Foreskin keratinocyte (primary cell): ENCODE measurements at places on chromosomes 3 and 15. TPM values are rescaled to one million over a fixed set of nuclear protein-coding genes. Genes with fewer than 3 reads are reported as not detected.

The AZI2 gene
- polyA plus RNA-seq = 36.0 and 40.5 TPM in 2 replicates

The GXYLT2 gene
- 0.36 and 0.56 TPM in 2 replicates for polyA plus RNA-seq

The KLF15 gene
- 0.06 TPM in 1 of 2 replicates, not detected in the other for polyA plus RNA-seq

The GUCA1C gene
- polyA plus RNA-seq = 0.08 and 0.43 TPM in 2 replicates

- no peak for DNase-seq
Observed at GRCh38 chr15:39565851-39566250, 15.0 kb upstream of the THBS1 start.

DNA sequence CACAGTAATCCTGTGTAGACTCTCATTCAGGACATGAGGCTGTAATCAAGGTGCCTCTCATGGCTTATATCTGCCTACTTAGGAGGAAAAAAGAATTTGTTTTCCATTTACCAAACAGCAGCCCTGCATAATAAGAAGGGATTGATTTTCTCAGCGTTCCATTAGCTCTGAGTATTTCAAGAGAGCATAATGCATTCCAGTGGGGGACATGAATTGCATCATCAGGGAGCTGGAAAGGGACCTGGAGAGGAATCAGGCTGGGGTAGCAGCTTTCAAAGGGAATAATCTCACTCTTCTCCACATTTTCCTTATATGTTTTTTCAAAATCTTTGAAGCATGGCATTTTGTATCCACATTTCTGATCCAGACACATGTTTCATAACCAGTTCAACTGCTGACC lies 150.6 kb upstream of the ANKRD28 start:
- DNase-seq = no peak

DNA sequence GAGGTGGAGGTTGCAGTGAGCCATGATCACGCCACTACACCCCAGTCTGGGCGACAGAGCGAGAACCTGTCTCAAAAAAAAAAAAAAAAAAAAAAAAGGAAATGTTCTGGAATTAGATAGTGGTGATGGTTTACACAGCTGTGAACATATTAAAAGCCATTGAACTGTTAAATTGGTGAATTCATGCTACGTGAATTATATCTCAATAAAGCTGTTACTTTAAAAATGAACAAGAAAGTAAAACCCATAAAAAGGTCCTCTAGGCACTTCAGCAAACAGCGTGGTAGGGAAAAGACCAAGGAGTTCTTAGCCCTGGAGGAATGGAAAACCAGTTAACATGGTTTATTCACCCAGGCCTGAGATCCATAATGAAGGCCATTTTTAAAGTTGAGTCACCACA lies 180.1 kb downstream of the ATG7 start:
- no peak for DNase-seq

DNA sequence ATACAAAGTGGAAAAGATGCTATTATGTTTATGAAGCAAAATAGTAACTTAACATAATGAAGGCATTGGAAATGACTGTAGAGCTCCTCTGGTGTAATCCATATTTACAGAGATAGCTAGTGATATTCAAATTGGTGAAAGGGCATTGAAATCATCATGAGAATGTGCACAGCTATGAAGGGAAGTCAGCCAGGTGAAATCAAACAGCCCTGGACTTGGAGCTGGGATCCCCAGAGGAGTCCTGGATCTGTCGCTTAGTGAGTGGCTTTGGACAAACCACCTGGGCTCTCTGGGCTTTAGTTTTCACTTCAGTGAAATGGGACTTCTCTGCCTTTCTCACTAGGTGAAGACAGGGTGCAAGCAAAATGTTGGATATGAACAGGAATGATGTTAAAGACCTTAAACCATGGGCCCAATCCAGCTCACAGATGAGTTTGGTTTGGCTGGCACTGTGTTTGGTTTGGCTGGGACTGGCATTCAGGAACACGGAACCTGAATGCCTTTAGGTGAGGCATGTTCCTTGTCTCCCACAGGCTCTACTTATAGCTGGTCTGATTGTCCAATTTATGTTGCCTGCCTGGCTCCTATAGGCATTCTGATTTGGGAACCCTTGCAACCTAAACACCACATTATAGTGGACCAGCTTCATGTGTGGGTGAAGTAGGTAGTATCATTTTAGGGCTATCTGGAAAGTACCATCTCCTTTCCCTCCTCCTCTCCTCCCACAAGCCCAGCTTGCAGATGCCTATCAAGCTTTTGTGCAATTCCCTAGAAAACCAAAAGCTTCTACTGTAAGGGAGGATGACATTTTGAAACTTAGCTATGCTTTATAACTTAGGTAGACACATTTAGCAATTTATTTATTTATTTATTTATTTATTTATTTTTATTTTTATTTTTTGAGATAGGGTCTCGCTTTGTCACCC lies 110.6 kb upstream of the TNFAIP8L3 start:
- no peak for DNase-seq

- DNase-seq = peak; percentile 60
Observed at GRCh38 chr15:38217191-38217595, 35.4 kb upstream of the SPRED1 start.
